ENCODE measurements at places on chromosomes 6 and 20.
A peak's percentile ranks its signal among the peaks of the same experiment; 100 is the strongest.

GRCh38 chr6:98944598-98945081 lies 3.1 kb downstream of the FBXL4 start:
- peak; percentile 30 for DNase-seq

- no peak for DNase-seq
Measured at GRCh38 chr20:8139899-8140298, 7.8 kb downstream of the PLCB1 start.

DNA sequence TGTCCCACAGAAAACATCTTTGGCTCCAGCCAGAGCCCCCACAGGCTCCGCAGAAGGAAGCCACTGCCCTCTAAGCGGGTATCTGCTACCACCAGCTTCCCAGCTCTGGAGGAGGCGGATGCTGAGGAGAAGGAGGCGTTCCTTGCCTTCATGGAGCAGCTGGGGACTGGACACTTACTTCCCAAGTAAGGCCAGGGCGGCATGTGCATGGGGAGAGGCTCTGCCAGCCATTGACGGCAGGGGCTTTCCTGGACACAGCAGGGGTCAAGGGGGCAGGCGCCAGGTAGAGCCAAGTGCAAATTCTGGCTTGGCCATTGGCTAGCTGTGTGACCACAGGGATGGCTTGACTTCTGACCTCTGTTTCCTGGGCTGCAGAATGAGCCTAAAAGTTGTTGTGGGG lies 17.8 kb downstream of the RAB44 start:
- DNase-seq: no peak

DNA sequence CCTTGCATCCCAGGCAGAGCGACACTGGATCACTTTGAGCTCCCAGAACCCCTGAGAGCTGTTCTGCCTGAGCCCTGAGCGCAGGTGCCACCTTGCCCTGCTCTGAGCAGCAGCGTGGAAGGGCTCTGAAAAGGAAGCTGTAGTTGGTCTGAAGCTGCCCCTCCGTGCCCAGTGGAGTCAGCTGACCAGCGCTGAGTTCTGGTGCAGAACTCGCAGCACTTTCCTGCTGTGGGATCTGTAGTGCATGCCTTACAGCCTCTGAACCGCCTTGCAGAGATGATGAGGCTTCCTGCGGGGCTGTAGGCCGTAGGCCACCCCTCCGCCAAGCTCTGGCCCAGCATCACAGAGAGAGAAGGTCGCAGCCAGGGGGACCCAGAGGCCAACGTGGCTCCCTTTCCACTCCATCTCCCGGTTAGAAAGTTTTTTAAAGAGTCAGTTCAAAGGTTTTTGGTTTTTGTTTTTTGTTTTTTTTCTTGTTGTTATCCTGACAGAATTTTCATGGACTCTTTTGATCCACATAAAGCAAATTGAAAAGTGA lies 158.3 kb upstream of the CST7 start:
- no peak for DNase-seq

- peak; percentile 87 for DNase-seq
Measured at GRCh38 chr20:35303735-35304491, 11.7 kb upstream of the FAM83C start.

Measured in SK-N-SH (cell line).